Stimulated activated CD8-positive, alpha-beta memory T cell treated with anti-CD3 and anti-CD28 coated beads, Interleukin-12 subunit alpha, Interleukin-12 subunit beta, amount 100 ng/mL, for 4 hours (primary cell): ENCODE measurements at places on chromosomes 12 and 14.

DNA sequence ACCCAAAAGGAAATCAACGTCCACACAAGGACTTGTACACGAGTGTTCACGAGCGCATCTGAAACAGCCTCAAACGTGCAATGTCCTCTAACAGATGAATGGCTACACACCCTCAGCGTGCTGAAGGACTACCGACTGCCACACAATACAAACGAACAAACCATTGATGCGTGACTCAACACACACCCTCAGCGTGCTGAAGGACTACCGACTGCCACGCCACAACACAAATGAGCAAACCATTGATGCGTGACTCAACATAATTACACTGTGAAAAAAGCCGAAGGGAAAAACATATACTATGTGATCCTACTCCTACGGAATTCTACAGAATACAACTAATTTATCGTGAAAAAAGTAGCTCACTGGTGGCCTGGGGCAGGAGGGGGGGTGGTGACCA is 25.1 kb upstream of the BTBD6 start:
- no peak for DNase-seq

DNA sequence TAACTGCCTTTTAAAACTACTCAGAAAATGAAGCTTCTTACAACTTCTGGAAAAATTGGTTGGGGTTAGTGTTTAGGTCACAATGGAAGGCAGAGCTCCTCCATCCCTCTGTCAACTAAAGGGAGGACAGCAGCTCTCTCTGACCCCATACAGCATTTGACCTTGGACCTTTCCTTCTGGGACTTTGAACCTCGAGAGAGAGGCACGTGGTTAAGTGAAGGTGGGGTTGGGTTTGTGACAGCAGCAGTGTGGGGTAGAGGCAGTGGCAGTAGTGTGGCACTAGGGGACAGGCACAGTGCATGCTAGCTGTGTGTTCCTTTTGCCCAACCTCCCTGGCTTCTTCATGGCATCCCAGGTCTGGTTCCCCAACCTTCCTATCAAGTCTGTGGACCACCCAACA is 9.4 kb upstream of the C12orf75 start:
- no peak for DNase-seq

DNA sequence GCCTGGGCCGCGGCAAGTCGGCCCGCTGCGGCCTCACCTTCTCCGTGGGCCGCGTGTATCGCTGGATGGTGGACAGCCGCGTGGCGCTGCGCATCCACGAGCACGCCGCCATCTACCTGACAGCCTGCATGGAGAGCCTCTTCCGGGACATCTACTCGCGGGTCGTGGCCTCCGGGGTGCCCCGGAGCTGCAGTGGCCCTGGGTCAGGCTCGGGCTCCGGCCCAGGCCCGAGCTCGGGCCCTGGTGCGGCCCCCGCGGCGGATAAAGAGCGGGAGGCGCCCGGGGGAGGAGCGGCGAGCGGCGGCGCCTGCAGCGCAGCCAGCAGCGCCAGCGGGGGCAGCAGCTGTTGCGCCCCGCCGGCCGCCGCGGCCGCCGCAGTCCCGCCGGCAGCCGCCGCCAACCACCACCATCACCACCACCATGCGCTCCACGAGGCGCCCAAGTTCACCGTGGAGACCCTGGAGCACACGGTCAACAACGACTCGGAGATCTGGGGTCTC is 226.2 kb upstream of the CRY1 start:
- DNase-seq = no peak

- DNase-seq = no peak
Measured at GRCh38 chr14:103735439-103735814, 19.8 kb downstream of the ZFYVE21 start.
